ENCODE measurements at places on chromosomes 16 and 17. TPM values are rescaled to one million over a fixed set of nuclear protein-coding genes. Genes with fewer than 3 reads are reported as not detected.

The PTX4 gene
- total RNA-seq: 0.20 TPM

The CD300H gene
- total RNA-seq: not detected

The PRAC1 gene
- not detected for total RNA-seq

The TMC8 gene
- 0.30 TPM for total RNA-seq

The PPP1R27 gene
- not detected for total RNA-seq

The HEXD gene
- total RNA-seq: 9.9 TPM

The BCAR1 gene
- 243 TPM for total RNA-seq

The ZG16B gene
- 1.5 TPM for total RNA-seq

The VWA3A gene
- total RNA-seq: not detected

The KRT33A gene
- not detected for total RNA-seq

The YPEL3 gene
- 17.7 TPM for total RNA-seq

The MEAK7 gene
- 26.2 TPM for total RNA-seq

The CLEC3A gene
- total RNA-seq: not detected

The FOXC2 gene
- total RNA-seq: 4.8 TPM

The DVL2 gene
- total RNA-seq: 41.9 TPM

The KRT33B gene
- not detected for total RNA-seq

The GJD3 gene
- 4.2 TPM for total RNA-seq

The ACLY gene
- 254 TPM for total RNA-seq

The VAT1L gene
- 5.1 TPM for total RNA-seq

The ZNF750 gene
- total RNA-seq: not detected
